8988T (cell line): ENCODE measurements at places on chromosomes 6 and 20.
A peak's percentile ranks its signal among the peaks of the same experiment; 100 is the strongest.

DNA sequence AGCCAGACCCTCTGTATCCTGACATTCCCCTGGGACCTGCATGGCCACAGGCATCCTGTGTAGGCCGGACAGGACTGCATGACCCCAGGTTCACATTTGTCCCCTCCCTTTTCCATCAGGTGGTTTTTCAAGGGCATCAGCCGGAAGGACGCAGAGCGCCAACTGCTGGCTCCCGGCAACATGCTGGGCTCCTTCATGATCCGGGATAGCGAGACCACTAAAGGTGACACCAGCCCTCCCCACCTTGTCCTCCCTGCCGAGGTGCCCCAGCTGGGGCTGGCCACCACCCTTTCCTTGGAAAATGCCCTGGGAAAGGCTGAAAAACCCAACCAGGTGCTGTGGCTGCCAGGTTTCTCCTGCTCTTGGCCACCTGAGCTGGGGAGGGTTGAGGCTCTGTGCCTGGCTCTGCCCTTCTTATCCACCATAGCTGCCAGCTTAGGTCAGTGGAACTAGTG lies 27.6 kb downstream of the HCK start:
- no peak for DNase-seq

DNA sequence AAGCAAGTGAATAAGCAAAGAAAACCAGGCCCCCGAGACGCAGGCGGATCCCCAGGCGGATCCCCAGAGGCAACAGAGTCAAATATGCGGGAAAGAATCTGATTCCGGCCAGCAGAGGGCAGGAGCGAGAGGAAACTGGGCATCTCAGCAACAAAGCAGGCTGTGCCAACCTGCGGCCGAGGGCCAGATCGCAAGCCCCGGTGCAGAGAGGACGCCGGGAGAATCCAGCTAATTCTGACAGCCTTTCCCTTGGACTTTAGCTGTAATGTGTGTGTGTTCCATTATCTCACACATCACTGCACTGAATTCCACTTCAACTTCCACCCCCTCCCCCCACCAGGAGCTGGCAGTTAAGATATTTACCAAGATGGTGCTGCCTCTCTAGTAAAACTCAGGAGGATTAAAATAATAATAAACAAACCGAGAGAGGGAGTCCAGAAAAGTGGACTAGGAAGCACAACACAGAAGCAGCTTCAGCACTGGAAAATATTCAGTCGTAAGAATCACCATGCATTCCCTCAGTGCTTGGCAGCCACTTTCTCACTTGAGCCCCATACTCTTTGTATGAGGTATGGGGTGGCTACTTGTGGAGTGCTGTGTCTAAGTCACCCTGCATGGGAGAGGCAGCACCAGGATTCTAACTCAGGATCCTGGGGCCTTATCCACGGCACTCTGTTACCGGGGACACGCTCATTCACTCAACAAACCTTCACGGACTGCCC lies 66.2 kb upstream of the SNX9 start:
- peak; percentile 61 for DNase-seq

GRCh38 chr6:18676548-18676947 lies 289.4 kb downstream of the RNF144B start:
- DNase-seq: no peak

GRCh38 chr6:18667612-18668011 lies 280.5 kb downstream of the RNF144B start:
- DNase-seq: no peak

DNA sequence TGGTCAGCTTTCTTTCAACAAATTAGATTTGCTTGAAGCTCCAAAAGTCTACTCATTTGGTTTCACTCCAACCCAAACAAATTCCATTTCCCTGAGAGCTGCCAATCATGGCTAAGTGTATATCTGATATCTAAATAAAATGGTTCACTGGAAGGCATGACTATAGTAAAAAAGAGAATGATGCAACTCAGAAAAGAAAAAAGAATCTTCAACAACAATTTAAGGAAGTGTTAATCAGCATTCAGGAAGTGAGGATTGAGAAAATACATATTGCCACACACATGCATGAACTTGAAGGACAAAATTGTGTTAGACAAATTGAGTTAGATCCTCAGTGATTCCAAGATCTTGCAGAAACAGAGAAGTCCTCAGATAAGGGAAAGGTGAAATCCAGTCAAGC lies 972.9 kb upstream of the FLRT3 start:
- DNase-seq: no peak

GRCh38 chr6:40152196-40152595 lies 217.9 kb upstream of the MOCS1 start:
- DNase-seq: no peak

DNA sequence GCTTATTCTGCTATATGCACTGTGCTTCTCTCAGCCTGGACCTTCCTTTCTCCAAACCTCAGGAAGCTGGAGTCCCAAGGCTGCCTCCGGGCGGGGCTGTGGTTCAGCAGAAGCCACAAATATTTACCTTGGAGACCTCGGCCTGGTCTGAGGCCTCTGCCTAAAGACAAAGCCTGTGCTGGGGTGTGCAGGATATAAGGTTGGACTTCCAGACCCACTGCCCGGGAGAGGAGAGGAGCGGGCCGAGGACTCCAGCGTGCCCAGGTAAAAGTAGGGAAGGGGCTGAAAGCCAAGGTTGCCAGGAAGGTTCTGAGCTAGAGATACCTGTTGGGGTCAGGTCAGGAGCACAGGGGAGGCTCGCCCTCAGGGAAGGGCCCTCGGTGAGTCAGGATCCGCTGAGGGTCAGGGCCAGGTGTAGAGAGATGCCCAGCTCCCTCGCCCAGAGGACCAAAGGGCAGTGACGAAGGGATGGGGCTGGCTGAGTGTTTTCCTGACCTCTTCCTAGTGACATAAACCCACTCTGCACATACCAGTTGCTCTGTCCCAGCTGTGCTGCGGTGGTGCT lies at the start of gene BPIFB1:
BPIFB1 (plus strand) TSS at position 224 of the 565 bp plus-strand sequence. CDS start 2,860 bp downstream, outside the sequence.
- DNase-seq: no peak

DNA sequence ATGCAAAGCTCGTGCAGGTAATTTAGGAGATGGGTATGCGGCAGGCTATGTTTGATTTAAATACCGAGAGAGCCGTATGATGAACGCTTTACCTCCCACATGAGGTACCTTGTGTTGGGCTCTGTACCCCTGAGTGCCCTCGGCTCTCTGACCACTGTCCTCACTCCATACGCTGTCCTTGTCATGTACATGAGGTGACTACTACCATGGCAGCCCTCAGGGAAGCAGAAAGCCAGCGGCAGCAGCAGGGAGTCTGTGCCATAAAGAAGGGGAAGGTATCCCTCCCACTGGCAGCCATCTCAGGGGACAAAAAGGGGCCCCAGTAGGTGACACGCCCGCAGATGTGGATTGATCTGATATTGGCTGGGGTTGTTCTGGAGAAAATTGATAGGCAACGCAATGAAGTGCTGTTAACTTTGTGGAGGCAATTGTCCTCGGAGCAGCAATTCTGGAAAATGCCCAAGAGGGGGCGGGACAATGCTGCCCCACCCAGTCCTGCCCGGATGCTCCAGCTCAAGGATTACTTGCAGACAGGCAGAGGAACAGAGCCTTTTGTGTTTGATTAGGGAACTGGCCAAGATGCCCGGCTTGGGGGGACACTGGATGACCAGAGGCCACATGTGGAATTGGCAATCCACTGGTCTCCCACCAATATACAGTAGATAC lies 38.0 kb upstream of the HSF2 start:
- DNase-seq: no peak

GRCh38 chr6:70834520-70834919 lies 122.3 kb downstream of the B3GAT2 start:
- DNase-seq: no peak

DNA sequence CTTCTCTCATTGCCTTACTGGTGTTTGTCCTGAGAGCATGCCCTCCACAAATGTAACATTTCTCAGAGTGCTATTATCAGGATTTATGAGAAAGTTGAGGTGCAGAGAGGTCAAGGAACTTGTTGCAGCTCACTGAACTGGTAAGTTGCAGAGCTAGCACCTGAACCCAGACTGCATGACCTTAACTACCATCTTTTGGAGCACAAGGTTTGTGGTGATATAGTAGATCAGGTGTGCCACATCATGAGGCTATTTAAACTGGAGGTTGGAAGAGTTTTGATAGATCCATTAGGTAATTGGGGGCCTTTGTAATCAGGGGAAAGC lies 112.0 kb upstream of the CITED2 start:
- no peak for DNase-seq

GRCh38 chr6:163355426-163355991 lies 59.0 kb upstream of the QKI start:
- DNase-seq: peak; percentile 62

- no peak for DNase-seq
These were observed 45.0 kb upstream of the TRIM26 start for GRCh38 chr6:30258204-30258603.

DNA sequence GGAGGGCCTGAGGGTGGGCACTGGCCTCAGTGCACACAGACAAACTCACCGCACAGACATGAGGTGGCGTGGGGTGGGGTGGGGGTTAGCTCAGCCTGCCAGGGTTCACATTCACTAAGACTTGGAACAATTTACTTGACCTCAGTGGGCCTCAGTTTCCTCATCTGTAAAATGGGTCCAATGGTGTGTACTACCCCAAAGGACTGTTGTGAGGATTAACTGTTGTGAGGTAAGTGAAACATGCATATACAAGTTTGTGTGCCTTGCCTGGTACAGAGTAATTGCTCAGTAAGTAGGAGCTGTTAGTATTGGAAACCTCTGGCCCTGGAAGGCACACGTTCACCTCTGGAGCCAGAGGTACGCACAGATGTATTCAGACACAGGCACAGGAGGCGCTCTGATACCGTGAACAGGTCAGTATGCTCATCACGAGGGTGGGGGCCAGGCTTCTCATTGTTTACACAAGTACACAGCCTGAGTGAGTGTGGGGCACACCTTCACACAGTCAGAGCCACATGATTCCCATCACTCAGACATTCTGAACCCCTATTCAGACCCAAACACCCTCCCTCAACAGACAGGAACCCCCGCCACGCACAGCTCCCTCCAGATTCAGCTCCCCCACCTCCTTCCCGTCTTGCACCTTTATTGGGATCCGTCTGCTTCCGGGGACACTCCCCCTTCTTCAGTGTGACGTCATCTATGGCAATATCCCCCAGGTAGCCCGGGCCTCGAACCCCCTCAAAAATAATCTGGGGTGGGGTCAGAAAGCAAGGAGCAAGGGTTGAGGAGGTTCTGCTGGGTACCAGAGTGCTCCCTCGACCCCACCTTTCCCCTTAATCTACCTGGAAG lies 59.9 kb downstream of the MDGA1 start:
- no peak for DNase-seq

DNA sequence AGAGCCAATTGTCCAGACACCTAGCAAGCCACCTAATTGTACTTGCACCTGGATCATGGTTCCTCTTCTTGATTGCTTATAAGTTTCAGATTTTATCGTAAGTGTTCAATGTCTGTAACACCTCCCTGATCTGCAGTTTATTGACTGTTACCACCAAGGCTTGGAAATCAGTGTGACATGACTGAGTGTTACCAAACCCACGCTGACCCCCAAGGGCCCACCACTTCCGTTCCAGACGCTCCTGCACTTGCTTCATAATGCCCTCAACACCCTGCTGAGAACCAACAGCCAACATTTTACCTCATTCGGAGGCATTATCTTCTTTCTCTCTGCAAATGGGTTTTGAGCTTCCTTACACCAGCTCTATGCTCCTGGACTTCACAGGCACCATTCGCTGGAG lies 6.3 kb downstream of the CCR6 start:
- DNase-seq: no peak
